NCI-H1105 (cell line): ENCODE measurements at places on chromosomes 5 and 9.

DNA sequence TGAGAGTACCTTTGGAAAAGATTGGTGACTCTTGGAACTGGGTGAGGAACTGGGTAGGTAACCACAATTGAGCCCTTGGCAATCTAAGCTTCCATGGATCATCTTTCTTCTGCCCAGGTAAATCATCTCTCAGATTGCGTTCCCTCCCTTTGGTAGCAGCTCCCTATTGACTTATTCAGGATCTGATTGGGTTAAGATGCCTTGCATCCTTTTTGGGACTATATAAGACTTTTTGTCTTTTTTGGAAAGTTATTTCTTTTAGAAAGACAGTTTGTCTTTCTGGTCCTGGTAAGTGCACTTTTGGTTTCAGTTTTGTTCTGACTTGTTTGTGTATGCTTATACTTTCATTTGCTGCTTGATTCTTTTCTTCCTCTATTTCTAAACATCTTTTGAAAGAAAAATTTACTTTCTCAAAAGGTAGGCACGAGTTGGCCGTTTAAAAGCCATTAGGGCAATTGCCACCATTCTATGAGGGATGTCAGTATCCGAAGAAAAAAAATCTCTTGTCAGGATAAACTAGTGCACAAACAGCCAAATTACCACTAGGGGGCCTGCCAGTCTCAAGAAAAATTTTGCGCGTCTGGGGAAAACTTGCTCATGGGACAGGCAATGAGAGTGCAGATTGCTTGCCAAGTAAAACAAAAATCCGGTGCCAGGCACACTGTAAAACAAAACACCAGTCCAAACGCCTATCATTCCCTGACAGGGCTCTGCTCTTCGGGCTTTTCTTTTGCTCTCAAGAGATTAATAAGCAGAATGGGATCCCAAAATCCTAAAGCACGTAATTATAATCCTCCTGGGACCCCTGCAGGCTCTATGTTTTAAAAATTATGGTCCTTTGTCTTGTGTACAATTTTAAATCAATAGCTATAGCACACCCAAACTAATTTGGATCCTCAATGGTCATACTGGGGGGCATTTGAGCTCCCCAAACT is 12.8 kb downstream of the OR1J1 start:
- DNase-seq = peak; percentile 66

GRCh38 chr9:84512493-84512892 is 157.0 kb upstream of the NTRK2 start:
- no peak for DNase-seq

- no peak for DNase-seq
These were observed 38.9 kb downstream of the DOCK8 start for GRCh38 chr9:253539-253938.

- DNase-seq = peak; percentile 29
These were observed 17.3 kb upstream of the TGFBI start for GRCh38 chr5:136011414-136012001.

GRCh38 chr9:98256756-98257155 is 1.3 kb upstream of the TBC1D2 start:
- no peak for DNase-seq

DNA sequence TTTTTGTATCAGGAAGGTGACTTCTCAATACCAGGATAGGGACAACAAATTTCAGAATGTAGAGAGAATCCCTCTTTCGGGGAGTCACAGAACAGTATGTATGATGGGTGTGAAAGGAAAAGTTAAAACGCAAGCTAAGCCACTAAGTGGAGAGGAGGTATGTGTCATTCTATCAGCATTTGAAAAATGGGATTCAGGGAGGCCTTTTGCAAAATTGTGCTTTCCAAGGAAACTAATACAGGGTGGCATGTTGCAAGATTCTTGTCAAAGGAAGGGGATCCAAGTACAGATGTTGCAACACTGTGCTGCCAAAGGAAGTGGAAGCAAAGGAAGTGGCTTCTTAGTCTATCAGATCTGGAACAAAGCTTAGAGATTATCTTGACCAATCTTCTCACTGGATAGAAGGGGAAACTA is 12.6 kb upstream of the TNIP1 start:
- no peak for DNase-seq
